ENCODE measurements at places on chromosomes 1 and 21.

GRCh38 chr1:145740269-145740668 lies 21.0 kb downstream of the CD160 start:
- DNase-seq, result no peak

GRCh38 chr1:4060850-4061249 lies 160.8 kb upstream of the C1orf174 start:
- no peak for DNase-seq

GRCh38 chr1:150056407-150056806 lies 11.2 kb upstream of the VPS45 start:
- no peak for DNase-seq

GRCh38 chr1:229410370-229410691 lies 23.6 kb downstream of the ACTA1 start:
- no peak for DNase-seq

- DNase-seq, result no peak
Measured at GRCh38 chr21:43012596-43012995, 38.2 kb downstream of the PKNOX1 start.

- no peak for DNase-seq
Measured at GRCh38 chr1:167412920-167413319, 105.4 kb downstream of the CD247 start.

GRCh38 chr1:223853275-223853674 lies 7.5 kb upstream of the TP53BP2 start:
- no peak for DNase-seq

DNA sequence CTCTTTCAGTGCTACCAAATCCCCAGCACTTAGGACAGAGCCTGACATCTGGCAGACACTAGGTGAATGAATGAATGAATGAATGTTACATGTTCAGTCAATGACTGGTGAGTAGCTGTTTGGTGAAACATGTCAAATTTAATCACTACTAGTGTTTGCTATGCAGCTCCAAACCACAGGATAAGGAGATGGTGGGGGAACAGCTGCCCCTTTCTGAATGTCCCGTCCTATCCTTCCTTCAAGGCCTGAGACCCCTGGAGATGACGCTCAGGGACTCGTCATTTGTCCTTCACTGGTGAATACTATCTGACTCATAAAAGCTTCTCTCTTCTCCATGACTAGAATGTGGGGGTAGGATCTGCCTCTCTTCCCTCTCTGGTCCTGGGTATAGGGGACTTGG lies 175.4 kb downstream of the HIVEP3 start:
- DNase-seq, result no peak

DNA sequence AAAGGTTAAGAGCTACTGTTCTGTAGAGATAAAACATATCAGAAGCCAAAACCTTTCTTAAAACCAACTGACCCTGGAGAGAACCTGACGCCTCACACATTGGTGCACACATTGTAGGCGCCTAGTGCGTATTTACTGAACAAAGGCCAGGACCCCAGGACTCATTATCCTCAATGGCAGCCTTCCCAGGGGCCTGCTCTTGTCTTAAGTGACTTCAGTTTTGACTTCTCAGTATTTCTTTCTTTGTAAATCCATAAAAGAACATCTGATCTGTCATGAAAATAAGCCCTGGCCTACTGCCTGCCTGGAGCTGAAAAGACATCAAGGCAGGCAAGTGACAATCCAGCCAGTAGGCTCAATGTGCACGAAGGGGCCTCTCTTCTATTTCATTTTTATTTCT lies 27.6 kb downstream of the ABCA4 start:
- no peak for DNase-seq

GRCh38 chr1:53362270-53362669 lies 34.4 kb upstream of the LRP8 start:
- DNase-seq, result no peak

GRCh38 chr1:116751621-116752020 lies 2.6 kb upstream of the CD2 start:
- DNase-seq, result no peak

DNA sequence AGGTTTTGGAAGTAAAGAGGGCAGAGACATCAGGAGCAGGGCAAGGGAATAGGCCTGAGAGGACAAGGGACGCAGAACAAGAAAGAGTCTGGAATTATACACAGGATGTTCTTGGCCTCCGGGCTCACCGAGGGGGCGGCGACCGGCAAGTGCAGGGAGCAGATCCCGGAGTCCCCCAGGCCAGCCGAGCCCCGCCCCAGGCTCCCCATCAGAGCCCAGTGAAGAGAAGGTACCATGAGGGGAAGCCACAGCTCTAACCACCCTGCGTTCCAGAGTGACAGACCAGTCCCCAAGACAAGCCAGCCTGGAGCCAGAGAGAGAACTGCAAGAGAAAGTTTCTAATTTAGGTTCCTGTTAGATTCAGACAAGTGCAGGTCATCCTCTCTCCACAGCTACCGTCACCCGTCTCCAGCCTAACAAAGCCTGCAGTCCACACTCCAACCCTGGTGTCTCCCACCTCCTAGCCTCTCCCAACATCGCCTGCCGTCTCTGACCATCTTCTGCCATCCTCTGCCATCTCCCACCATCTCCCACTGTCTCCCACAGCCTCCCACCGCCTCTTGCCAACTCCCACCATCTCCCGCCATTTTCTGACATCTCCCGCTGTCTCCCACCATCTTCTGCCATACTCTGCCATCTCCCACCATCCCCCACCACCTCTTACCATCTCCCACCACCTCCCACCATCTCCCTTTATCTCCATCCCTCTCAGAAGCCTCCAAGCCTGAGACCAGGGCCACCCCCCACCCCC lies 42.5 kb downstream of the CAPN2 start:
- no peak for DNase-seq

DNA sequence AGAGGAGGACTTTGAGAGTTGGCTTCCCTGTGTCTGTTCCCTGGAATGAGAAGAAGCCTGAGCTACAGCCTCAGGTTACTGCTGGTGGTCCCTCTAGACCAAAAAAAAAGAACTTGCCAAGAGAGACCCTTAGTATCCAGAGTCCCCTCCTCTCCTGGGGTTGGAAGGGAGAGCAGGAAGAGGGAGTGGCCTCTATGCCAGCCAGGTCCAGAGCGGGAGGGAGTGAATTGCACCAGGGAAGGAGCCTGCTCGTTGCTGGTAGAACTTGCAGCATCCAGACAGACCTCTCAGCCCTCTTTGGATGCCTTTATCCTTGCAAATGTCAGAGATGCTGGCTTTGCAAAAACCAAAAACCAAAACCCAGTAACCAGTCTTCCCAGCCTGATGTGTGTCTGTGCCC lies 491.3 kb upstream of the VAMP3 start:
- no peak for DNase-seq

DNA sequence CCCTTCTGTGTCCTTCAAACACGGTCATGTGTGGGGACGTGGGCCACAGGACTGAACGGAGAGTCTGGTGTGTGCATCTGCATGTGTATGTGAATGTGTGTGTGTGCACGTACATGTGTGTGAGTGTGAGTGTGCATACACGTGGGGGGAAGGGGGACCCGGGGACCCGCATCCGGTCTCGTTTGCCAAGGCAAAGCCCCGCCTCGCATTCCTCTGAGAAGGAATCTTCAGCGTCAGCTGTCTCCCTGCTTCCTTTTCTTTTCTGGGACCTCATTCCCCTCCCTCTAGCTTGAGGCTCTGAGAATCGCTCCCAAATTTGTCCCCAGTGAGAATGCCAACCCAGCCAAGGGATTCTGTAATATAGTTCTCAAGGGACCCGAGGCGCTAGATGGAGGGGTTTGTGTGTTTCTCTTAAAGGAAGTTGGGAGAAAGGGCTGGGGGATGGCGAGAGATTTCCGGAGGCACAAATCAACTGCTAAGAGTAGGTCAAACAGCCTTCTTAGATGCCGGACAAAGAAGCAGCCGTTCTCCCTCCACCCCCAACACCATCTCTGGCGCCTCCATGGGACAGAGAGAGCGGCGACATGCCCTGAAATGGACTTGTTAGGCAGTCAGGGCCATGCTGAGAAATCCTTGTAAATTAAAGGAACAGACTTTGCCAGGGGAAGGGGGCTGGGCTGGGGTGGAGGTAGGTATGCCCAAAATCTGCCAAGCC lies 6.6 kb downstream of the IFFO2 start:
- DNase-seq, result no peak

All from cortex of kidney (tissue), 1 donor.